Ammon's horn (tissue), 1 donor: ENCODE measurements at places on chromosomes 16 and 17.

DNA sequence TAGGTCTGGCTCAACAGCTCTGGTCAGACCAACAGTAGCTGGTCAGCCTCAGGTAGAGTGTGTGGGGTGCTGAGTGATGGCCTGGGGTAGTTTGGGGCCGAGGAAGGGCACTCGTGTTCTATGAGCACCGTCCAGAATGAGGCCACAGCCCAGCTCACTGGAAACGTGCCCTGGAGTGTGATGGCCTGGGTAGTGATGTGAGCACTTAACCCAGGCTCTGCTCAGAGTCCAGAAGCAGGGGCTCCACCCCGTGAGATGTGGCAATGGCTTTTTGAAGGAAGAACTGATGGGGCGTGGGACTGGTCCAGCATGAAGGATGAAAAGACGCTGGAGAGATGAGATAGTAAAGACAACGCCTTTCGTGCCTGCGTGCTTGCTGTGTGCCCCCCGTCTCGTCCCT is 35.3 kb downstream of the NTN1 start:
- DNase-seq: no peak

DNA sequence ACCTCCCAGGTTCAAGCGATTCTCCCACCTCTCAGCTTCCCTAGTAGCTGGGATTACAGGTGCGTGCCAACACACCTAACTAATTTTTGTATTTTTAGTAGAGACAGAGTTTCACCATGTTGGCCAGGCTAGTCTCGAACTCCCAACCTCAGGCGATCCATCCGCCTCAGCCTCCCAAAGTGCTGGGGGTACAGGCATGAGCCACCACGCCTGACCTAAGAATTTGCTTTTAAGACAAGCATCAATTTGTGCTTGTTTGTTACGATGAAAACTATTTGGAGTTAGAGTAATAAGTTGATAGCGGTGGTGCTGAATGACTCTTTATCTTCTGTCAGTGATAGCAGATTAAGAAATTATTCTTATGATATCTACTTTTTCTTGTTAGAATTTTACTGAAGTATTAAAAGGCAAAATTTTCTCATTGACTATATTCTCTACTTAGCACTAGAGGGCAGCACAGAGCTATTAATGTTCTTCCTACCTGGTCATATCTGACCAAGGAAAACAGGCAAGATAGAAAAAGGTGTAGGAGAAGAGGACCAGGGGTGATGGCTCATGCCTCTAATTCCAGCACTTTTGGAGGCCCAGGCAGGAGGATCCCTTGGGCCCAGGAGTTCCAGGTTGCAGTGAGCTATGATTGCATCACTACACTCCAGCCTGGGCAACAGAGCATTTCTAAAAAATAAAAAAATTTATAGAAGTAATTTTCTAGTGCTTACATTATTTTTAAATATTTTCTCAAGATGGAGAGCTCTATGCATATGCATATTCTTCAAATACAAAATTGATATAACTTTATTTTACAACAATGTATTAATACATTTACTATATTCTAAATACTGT is 24.5 kb downstream of the STXBP4 start:
- DNase-seq: peak; percentile 53

DNA sequence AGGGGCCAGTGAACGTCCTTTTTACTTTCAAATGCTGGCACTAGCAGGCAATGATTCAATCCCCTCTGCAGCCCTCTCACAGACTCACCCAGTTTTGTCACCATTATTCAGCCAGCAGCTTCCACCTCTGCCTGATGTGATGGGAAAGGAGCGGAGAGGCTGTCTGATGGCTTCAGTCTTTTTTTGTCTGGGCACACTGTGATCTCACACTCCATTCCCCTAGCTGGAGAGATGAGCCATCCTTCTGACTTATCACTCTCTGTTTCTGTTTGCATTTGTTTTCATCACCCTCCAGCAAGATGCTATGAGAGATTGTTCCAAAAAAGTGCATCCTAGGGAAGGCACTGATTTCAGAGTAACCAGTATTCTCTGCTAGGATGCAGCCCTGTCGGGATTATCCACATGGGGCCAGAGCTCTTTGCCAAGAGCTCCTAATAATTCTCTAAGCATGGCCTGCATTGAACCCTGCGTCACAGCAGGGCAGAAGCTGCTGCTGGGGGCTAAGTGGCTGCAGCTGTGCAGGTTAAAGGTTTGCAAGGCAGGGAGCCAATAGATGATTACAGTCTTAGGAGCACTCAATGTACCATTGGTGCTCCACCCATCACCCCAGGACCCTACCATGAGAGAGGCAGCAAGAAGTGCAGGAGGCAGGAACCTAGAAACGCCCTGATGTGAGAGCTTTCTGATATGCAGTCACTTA is 236.1 kb upstream of the C16orf82 start:
- DNase-seq: no peak

DNA sequence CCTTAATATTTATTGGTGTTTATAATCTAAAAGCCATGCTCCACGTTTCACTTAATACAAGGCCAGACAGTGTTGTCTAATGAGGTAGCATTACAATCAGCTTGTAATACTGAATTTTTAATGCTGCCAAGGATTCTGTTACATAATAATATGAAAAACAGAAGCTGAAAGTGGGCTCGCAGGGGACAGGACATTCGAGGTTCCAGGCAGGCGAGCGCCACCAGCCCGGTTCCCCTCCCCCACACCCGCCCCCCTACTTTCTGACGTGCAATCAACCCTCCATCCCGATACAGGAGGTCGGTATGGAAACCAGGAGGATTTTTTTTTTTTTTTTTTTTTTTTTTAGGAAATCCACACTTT is 6.2 kb upstream of the ZFHX3 start:
- no peak for DNase-seq

- no peak for DNase-seq
Observed at GRCh38 chr17:5179003-5179402, 12.7 kb downstream of the ZNF594 start.

- DNase-seq: no peak
Observed at GRCh38 chr16:8962393-8963009, 1.2 kb downstream of the USP7 start.

- DNase-seq: peak; percentile 46
Observed at GRCh38 chr16:10608687-10609401, 28.4 kb upstream of the EMP2 start.

- DNase-seq: no peak
Observed at GRCh38 chr16:19783363-19784182, 65.5 kb downstream of the IQCK start.

- DNase-seq: peak; percentile 77
Observed at GRCh38 chr17:18025945-18026776, 12.8 kb downstream of the ATPAF2 start.

DNA sequence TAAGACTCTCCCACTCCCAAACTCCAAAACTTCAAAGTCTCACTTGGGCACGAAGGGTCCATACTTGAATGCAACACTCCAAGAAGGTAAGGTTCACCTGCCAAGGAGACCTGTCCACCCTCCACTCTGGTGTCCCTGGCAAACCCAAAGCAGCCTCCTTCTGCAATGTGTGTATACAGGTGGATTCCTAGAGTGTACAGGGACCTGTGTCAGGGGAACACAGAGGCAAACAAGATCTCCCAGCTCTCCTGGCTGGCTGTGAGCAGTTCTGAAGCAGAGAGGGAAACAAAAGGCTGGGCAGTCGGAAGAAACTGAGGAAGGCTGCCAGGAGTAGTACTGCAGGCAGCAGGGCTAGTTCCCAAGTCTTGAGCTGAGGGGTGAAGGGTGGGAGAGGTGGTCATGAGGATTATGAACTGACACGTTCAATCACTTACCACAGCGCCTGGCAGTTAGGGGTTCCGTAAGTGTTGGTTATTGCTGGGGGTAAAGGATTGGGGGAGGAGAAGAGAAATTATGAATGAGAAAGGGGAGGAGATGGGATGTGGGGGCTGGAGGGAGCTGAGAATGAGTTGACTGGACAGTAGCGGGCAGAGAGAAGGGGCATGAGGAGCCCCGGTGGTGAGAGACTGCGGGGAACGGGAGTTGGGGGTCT is 795 bp downstream of the KCTD13 start:
- peak; percentile 48 for DNase-seq

DNA sequence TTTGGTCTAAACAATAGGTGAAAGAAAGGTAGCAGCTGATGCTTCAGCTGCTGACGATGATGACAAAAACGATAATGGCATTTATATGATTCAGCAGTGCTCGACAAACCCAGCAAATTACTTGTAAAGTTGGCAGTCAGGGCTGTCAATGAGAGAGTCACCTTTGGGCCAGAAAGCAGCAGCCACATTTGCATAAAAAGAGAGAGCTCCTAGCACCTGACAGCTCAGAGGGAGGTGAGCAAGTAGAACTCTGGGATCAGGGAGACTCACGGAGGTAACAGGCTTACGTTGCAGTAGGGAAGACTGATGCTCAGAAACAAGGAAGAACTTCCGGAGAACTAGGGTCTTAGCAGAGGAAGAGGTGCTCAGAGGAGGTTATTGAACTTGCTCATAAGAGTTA is 291.9 kb upstream of the ZFHX3 start:
- DNase-seq: no peak

GRCh38 chr17:63775420-63775819 is 1.4 kb downstream of the DDX42 start:
- no peak for DNase-seq

DNA sequence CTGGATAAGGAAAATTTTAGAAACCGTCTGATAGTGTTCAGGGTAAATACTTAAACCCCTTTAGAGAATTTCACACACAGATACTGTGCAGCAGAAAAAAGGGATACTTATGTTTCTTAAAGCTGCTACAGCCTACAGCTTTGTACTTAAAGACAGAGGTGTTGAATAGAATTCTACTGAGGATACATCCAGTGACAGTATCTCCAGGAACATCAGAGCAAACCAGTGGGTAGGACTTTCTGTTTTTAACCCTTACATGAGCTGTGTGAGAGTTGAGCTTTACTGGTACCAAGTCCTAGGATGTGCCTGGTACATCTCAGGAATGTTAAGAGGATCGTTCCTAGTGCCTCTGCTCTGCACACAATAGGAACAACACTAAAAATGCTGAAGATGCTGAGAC is 191.5 kb downstream of the FTO start:
- no peak for DNase-seq

GRCh38 chr17:64998436-64999190 is 57.9 kb downstream of the GNA13 start:
- no peak for DNase-seq

- DNase-seq: no peak
Observed at GRCh38 chr17:39209317-39210092, 9.4 kb downstream of the RPL19 start.

DNA sequence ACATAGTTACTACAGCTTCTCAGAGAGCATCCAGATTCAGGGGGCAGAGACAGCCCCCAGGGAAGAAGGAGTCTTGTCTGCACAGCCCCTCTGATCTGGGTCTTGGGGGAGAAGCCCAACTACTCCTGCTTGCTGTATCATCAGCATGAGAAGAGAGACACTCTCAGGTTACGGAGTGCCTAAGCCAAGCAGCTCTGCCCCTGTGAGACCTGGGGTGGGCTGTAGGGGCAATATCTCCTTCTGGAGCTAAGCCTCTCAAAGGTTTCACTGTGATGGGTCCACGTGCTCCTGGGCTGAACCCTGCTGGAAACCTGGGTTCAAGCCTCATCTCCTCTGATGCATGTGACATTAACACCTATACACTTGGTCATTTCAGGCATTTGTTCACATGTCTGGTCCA is 123.2 kb downstream of the CPPED1 start:
- DNase-seq: no peak

GRCh38 chr16:74865922-74866598 is 91.4 kb upstream of the FA2H start:
- no peak for DNase-seq

DNA sequence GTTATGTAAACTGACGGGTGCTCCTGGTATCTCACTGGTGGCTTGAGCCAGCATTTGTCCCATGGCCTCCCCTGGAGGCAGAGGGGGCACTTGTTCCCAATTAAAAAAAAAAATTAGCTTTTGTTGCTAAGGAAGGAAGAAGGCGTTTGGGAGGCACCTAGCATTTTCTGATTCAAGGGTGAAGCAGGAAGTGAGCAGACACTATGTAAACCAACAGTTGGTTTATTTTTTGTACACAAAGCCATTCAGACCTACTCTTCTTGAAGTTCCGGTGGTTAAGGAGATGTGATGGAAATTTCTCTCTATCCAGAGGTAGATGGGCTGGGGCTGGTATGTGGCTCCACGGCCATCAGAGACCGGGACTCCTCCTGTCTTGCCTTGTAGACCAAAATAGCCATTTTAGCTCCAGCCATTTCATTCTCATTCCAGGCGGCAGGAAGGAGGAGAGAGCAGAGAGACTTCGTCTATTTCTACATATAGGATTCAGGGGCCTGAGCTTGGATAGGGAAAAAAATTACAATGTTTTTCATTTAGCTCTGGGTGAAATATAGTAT is 103.0 kb downstream of the SNX29 start:
- no peak for DNase-seq

- peak; percentile 25 for DNase-seq
Observed at GRCh38 chr17:79117905-79118487, 43.4 kb downstream of the ENGASE start.

- DNase-seq: no peak
Observed at GRCh38 chr17:2042933-2043332, 1.1 kb downstream of the OVCA2 start.

DNA sequence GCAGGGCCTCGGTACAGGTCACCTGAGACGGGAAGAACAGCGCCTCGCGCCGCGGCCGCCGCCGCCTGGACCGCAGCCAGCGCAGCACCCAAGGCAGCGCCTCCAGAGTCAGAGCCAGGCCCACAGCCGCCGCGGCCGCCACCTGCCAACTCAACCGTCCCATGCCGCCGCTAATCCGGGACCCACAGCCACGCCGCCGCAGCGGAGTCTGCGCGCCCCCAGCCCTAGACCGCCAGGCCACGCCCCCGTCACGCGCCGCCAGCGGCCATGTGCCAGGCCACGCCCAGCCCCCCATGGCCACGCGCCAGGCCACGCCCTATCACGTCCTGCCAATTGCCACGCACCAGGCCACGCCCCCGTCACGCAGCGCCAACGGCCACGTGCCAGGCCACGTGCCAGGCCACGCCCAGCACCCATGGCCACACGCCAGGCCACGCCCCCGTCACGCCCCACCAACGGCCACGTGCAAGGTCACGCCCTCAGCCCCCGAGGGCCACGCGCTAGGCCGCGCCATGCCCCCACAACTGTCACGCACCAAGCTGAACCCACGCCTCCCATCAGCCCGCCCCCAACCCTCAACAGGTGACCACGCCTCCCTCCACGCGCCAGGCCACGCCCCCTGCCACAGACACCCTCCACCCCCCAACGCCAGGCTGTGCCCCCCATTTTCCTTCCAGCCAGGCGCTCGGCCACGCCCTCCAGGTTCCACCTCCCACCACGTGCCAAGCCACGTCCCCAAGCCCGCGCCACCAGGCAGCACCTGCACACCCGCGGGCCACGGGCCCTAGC is at the start of gene PLD6:
TSS of gene PLD6 (minus strand) at position 210 of the 789 bp plus-strand sequence. CDS start at position 163, 47 bp downstream.
- DNase-seq: peak; percentile 67

DNA sequence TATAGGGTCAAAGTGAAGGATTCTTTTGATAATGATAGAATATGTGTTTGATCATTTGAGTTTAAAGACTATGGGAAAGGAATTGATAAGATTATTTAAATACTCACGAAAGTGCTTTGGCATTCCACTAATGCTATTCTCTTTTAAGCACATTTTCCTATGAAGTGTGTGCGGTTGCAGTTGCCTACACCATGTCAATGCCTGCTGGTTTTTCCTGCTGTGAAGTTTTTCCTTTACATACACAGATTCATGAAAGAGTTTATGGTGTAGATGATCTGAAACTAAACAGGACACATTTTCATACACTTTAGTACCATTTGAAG is 78.7 kb downstream of the VMP1 start:
- DNase-seq: no peak
